Renal cortex interstitium (tissue), 15 donors: ENCODE measurements at places on chromosomes 7 and 10. TPM values are rescaled to one million over a fixed set of nuclear protein-coding genes. Genes with fewer than 3 reads are reported as not detected.

The RNF133 gene
- 0.34 TPM for polyA plus RNA-seq

The SORCS1 gene
- 13.7 TPM for polyA plus RNA-seq

The APBB1IP gene
- 0.94 TPM for polyA plus RNA-seq

The CCDC136 gene
- 16.1 TPM for polyA plus RNA-seq

The SNX8 gene
- polyA plus RNA-seq: 34.7 TPM
